ENCODE measurements at places on chromosomes 13 and 19.

GRCh38 chr13:95239283-95239682, 62.0 kb downstream of the ABCC4 start:
- no peak for DNase-seq

- DNase-seq = no peak
Measured at GRCh38 chr13:35534343-35534742, 57.9 kb upstream of the MAB21L1 start.

DNA sequence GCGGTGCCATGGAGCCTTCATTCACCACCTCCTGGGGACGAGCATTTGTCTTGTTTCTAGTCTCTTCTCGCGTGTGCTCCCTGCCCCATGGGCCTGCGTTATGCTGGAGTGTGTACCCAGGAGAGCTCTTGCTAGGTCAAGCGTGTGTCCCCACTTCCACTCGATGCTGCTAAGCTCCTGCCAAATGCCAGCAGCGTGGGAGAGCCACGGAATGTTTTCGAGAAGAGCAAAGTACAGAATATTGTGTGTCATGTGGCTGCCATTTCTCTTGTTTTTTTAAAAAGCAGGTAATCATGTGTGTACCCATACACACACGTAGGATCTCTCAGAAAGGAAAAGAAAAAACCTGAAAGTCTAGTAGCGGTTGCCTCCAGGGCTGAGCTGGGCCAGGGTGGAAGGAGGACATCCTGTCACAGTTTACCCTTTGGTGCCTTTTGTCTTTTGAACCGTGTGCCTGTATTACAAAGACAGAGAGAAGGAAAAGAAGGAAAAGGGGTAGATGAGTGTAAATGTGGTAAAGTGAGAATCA, 28.6 kb downstream of the PAK4 start:
- no peak for DNase-seq

- peak; percentile 43 for DNase-seq
Measured at GRCh38 chr19:10975374-10976130, 14.7 kb downstream of the SMARCA4 start.

DNA sequence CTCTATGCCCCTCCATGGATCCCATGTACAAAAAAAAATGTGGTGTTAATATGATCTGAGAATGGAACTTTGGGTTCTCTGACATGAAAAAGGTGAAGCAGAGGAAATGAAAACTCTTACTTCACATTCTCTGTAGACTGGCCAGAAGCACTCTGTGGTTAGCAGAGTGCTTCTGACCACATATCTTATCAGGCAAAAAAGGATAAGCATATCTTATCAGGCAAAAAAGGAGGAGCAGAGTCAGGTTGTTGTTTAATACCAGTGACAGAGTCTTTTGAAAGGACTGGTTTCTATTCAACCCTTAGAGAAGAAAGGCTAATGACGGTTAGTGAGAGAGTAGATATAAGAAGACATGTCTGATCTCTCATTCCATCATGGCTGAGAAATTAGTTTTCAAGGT, 1404.8 kb downstream of the SLITRK1 start:
- no peak for DNase-seq

DNA sequence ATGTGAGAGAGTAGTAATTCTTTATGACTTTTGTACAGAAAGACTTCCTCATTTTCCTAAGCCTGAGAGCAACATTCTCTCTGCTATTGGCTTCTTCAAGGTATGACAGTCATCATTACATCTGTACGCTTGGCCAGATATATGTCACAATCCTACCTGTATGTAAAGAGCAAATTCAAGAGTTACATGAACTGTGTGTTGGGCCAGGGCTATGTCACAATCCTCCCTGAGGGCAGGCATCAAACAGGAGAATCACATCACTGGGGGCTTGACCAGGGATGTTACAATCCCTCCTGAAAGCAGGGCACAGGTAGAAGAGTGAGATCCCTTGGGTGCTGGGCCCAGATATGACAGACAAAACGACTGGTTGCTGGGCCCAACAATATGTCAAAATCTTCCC, 9.8 kb upstream of the ZNF724 start:
- no peak for DNase-seq

DNA sequence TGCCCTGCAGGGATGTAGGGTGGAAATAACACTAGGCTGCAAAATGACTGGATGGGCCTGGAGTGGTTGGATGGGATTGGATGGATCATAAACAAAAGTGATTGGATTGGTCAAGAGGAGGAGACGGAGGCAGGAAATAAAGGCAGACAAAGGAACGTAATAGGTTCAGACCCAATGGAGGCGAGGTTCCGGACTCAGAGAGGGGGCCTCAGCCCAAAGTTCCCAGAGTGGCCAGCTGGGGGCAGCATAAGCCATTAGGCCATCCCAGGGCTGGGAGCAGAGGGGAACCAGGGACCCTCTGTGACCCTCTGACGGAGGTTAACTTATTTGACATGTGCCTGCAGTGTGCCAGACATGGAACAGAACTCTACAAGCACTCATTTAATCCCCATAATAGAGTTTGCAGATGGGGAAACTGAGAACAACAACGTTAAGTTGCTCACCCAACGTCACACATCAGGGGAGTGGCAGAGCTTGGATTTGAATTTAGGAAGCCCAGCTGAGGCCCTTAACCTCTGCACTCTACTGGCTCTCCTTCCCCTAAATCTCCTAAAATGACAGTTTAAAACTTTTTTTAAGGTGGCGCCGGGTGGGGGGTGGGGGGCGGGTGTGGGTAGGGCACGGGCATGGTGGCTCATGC, 15.3 kb upstream of the MAP1S start:
- no peak for DNase-seq

DNA sequence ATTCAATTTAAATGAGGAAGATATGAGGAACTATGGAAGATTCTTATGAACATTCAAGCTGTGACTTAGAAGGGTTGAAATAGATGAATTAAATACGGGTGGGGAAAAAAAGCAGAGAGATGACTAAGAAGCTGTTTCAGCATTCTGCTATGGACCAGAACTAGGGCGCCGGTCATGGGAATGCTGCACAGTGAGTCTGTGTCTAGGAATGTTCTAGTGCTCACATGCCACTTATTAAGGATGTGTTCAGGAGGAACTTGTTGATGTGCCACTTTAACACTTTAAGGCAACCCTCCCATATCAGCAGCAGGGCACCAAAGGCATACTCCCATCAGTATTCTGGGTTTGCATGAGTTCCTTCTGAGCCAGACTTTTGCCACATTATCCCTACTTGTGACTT, 152.1 kb downstream of the POSTN start:
- peak; percentile 81 for DNase-seq

- DNase-seq = no peak
Measured at GRCh38 chr19:16614941-16615340, 13.1 kb downstream of the MED26 start.

- DNase-seq = no peak
Measured at GRCh38 chr19:3061182-3062161, 823 bp downstream of the TLE5 start.

DNA sequence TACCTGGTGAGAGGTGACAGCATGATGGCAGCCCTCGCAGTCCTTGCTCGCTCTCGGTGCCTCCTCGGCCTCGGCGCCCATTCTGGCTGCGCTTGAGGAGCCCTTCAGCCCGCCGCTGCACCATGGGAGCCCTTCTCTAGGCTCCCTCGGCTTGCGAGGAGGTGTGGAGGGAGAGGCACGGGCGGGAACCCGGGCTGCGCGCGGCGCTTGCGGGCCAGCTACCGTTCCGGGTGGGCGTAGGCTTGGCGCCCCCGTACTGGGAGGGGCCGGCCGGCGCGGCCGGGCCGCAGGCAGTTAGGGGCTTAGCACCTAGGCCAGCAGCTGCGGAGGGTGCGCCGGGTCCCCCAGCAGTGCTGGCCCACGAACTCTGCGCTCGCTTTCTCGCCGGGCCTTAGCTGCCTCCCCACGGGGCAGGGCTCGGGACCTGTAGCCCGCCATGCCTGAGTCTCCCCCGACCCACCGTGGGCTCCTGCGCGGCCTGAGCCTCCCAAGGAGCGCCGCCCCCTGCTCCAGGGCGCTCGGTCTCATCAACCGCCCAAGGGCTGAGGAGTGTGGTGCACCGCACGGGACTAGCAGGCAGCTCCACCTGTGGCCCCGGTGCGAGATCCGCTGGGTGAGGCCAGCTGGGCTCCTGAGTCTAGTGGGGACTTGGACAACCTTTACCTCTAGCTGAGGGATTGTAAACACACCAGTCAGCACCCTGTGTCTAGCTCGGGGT, 1624.3 kb downstream of the SLITRK1 start:
- no peak for DNase-seq

GRCh38 chr19:23098988-23099387, 17.8 kb upstream of the ZNF730 start:
- no peak for DNase-seq

- DNase-seq = no peak
Measured at GRCh38 chr19:5507065-5507909, 52.1 kb downstream of the ZNRF4 start.

GRCh38 chr13:55160867-55161266, 1979.9 kb upstream of the PRR20A start:
- DNase-seq = no peak

DNA sequence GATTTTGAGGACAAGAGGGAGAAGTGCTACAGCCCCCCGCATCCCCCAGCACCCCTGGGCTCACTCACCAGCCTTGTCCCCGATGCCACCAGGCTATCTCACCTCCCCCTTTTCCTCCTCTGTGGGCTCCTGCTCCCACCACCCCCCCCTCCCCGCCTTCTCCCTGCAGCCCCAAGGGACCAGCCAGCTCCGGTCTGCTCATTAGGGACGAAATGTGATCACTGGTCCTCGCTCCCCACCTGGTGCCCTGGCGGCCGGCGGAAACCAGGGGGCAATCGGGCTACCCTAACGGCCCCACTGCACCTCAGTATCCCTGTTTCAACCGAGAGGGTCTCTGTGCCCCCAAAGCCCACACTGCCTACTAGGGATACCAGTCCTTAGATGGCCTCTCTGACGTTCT, 2.7 kb downstream of the GPR4 start:
- no peak for DNase-seq

DNA sequence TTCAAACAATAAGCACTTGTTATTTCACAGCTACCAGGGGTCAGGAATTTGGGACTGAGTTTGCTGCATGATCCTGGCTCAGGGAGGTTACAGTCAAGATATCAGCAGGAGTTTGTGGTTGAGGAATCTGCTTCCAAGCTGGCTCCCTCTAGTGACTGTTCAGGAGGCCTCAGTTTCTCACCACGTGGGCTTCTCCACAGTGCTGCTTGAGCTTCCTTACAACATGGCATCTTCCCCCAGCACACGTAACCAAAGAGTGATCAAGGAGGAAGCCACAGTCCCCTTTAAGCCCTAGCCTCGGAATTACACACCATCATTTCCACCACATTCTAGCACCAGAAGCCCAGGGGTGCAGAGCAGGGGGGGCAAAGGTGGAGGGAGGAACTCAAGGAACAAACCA, 28.8 kb downstream of the CELF5 start:
- no peak for DNase-seq

GRCh38 chr13:45185286-45185685, 15.6 kb downstream of the KCTD4 start:
- no peak for DNase-seq

DNA sequence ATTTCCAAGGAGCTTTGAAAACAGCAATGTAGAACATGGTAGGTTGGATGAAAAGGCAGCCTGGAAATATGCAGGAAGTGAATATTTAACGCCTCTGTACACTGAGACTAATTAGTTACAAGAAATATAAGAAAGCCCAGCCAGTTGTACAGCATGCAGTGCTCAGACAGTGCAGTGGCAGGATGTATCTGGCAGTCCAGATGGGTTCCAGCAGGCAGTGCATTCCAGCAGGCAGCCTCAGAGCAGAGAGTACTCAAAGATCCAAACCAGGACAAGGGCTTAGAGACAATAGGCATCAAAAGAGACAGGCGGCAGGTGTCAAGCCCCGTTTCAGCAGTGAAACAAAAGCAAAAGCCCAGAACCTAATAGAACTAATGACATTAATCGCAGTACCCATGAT, 2776.3 kb downstream of the PCDH9 start:
- DNase-seq = no peak

DNA sequence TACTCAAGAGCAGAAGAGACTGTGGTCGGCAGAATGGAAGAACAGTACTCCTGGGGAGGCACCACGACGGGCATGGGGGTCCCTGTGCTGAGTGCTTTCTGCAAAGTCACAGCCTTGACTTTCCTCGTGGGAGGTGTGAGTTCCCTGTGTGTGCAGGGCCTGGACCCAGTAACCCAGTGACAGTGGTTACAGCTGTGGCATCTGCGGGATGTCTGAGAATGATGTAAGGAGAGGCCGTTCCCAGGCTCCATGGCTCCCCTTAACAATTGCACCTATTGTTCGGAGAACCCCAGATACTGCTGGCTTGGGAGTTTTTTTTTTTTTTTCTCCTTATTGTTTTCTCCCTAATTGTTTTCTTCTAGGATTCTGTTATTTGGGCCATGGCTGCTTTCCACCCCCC, 5.1 kb upstream of the NANOS2 start:
- no peak for DNase-seq

GRCh38 chr13:108115738-108116137, 99.6 kb downstream of the LIG4 start:
- DNase-seq = no peak

DNA sequence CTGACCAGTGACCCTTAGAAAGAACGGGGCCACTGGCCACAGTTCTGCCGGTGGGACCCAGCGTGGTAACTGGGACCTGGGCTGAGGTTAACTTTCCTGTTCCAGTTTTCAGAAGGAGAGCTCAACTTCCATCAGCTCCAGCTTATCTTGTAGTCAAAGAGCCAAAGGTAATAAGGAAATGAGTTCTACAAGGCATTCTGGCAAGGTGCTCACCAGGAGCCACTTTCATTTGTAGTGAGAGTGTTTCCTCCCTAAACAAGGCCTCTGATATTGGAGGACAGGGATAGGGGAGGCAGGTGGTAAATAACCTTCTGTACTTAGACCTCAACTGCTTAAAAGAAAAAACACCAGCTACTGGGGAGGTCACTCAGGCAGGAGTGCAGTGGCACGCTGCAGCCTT, 38.1 kb downstream of the PBX4 start:
- DNase-seq = no peak

- peak; percentile 22 for DNase-seq
Measured at GRCh38 chr19:45952686-45953505, 20.8 kb downstream of the NOVA2 start.

DNA sequence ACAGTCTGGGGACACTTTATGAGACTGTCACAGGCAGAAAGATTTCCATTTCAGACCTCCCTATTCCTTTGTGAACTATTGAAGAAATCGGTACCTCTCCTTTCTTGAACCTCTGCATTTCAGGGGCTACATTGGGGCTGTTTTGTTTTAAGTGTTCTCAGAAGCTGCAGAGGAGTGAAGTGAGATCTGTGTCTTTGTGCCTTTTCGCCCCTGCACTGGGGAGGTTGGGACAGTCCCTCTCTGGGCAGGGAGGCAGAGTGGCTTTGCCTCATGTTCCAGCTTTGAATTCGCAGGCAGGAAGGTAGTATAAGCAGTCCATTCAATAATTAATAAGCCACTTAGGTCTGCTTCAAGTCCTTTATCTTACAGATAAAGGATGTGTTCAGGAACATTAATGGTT, 9.5 kb upstream of the AMER2 start:
- no peak for DNase-seq

DNA sequence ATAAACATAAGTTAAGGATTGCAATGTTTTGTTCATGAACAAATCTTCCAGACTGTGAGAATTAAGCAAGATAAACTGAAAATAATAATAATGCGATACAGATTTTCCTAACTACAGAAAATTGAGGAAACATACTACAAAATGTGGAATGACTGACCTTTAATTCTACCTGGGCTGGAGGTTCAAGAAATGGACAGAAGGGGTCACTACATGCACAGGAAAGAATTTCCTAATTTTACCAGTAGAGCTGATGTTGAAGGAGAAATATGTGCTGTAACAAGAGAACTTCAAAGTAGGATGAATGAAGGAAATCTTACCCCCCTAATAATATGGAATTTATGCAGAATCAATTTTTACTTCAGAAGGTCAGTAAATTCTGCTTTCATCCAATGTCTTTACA, 62.3 kb downstream of the ZNF627 start:
- DNase-seq = peak; percentile 18

All from renal cortical epithelial cell (primary cell).